ENCODE measurements at places on chromosomes 3 and 15. TPM values are rescaled to one million over a fixed set of nuclear protein-coding genes. Genes with fewer than 3 reads are reported as not detected.

- H3K27me3 ChIP-seq = no peaks in the 10 kb centered on the region
- DNase-seq = no peak
- no peaks in the 10 kb centered on the region for H3K36me3 ChIP-seq
- no peaks in the 10 kb centered on the region for H3K4me1 ChIP-seq
Observed at GRCh38 chr3:41599127-41599484, 362.8 kb downstream of the ULK4 start.

Gene SAMD7
- total RNA-seq = not detected

Gene KIF7
- 11.3 TPM for total RNA-seq

DNA sequence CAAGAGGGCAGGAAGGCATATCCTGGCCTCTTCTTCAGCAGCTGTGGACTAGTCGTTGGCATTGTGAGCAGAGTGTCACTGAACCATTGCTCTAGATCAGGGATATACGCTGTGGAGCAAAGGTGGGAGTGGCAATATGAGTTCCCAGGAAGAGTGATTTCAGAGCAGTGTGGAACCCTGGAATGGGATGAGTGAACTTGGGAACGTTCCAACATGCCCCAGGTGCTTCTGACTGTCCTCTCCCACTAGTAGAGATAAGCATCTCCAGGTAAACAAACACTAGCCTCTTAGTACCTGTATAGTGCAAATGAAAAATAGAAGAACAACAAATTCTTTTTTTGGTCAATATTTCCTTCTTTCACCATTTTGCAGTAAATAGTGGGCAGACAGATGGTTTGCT is 123.6 kb upstream of the VEPH1 start:
- no peaks in the 10 kb centered on the region for H3K4me1 ChIP-seq
- no peak for DNase-seq
- peaks cover 12% of the 10 kb centered on the region for H3K27me3 ChIP-seq
- H3K27ac ChIP-seq = no peak overlapping the region
- H3K4me3 ChIP-seq = no peak overlapping the region

- DNase-seq = peak; percentile 57
- H3K36me3 ChIP-seq = no peaks in the 10 kb centered on the region
- no peaks in the 10 kb centered on the region for H3K27me3 ChIP-seq
- no peak overlapping the region for H3K4me3 ChIP-seq
- H3K27ac ChIP-seq = no peak overlapping the region
Observed at GRCh38 chr3:143775459-143775858, 72.8 kb downstream of the SLC9A9 start.

Gene HRG
- not detected for total RNA-seq

Gene ADAMTS9
- 22.6 TPM for total RNA-seq

GRCh38 chr3:126113733-126114442 is 30.0 kb upstream of the SLC41A3 start:
- DNase-seq = no peak
- H3K4me1 ChIP-seq = no peaks in the 10 kb centered on the region
- H3K27me3 ChIP-seq = no peaks in the 10 kb centered on the region
- no peak overlapping the region for H3K4me3 ChIP-seq

Gene DUOX1
- total RNA-seq = not detected

- H3K27me3 ChIP-seq = no peaks in the 10 kb centered on the region
- no peak for DNase-seq
- H3K27ac ChIP-seq = no peak overlapping the region
- H3K4me3 ChIP-seq = no peak overlapping the region
Observed at GRCh38 chr3:25532431-25533162, 104.5 kb downstream of the RARB start.

- no peaks in the 10 kb centered on the region for H3K36me3 ChIP-seq
- peak; percentile 69 for DNase-seq
- peaks cover 41% of the 10 kb centered on the region for H3K4me1 ChIP-seq
- H3K27ac ChIP-seq = peak overlapping the region; percentile 61
- H3K27me3 ChIP-seq = no peaks in the 10 kb centered on the region
Observed at GRCh38 chr15:34621675-34622074, 38.2 kb upstream of the GOLGA8B start.

GRCh38 chr15:95626501-95627361 is 703.8 kb upstream of the NR2F2 start:
- H3K27me3 ChIP-seq = no peaks in the 10 kb centered on the region
- no peaks in the 10 kb centered on the region for H3K36me3 ChIP-seq
- DNase-seq = no peak
- H3K4me1 ChIP-seq = no peaks in the 10 kb centered on the region
- H3K27ac ChIP-seq = no peak overlapping the region

- peaks cover 2% of the 10 kb centered on the region for H3K27me3 ChIP-seq
- H3K4me3 ChIP-seq = no peak overlapping the region
- no peaks in the 10 kb centered on the region for H3K36me3 ChIP-seq
- no peak overlapping the region for H3K27ac ChIP-seq
- no peak for DNase-seq
Observed at GRCh38 chr15:59966262-59966661, 37.8 kb upstream of the FOXB1 start.

Gene LRRN1
- total RNA-seq = not detected

DNA sequence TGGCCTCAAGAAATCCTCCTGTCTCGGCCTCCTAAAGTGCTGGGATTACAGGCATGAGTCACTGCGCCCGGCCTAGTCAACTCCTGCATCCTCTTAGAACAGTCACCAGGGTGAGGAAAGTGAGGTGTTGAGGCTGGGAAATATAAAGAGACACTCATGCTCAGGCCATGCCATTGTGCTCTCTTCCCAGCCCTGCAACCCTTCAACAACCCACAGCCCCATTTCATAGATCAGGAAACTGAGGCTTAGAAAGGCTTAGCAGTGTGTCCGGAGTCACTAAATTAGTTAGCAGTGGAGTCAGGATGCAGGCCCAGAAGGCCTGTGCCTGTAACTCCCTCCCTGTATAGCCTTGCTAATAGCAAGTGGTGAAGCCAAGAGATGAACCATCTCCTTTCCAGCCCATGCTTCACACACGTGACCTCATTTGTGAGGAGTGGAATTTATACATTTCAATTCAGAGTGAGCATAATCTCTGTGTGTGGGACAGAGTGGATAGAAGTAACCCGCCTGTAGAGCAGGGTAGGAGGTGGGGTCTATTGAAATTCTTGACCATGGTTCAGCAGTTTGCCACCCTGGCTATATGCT is 51.7 kb upstream of the USP3 start:
- H3K27me3 ChIP-seq = no peaks in the 10 kb centered on the region
- H3K4me3 ChIP-seq = no peak overlapping the region
- H3K4me1 ChIP-seq = no peaks in the 10 kb centered on the region
- H3K27ac ChIP-seq = no peak overlapping the region

Gene TEX55
- total RNA-seq = not detected

Gene MYLK
- 17.2 TPM for total RNA-seq

Gene GOLGA6L4
- total RNA-seq = 7.5 TPM

Gene GOLGA6B
- not detected for total RNA-seq

Data from endothelial cell of umbilical vein (primary cell).